ENCODE measurements at places on chromosomes 16 and 17. TPM values are rescaled to one million over a fixed set of nuclear protein-coding genes. Genes with fewer than 3 reads are reported as not detected.
A peak's percentile ranks its signal among the peaks of the same experiment; 100 is the strongest.

SNX20 gene
- total RNA-seq, result not detected

SGSH gene
- 42.0 TPM for total RNA-seq

DNA sequence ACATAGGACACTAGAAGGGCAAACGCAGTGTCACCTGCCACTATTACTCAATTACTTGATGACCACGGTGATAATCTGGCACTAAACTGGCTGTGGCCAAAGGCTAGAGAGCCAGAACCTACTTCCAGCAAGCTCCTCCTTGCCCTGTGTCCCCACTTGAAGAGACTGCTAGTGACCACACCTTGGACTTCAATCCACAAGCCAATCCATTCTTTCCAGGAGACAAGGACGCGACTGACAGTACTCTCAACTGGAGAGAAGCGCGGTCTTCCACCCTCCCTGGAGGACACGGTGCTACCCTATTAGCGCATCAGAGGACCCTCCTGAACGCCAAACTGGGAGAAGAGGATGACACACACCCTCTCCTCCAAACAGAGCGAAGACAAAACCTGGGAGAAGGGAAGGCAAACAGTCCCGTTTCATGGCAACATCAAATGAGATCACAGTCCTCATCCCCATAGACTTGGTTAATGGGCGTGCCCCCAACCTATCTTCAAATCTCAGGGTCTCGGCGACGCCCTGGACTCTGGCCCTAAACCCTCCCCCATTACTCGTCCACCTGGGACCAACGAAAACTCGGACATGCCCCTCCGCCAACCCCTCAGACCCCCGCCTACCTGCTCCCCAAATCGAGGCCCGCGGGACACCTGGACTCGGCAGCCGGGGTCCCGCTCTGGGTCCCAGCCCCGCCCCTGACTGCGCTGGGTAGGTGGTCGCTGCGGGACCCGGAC is 508 bp downstream of the FLCN start:
- peak; percentile 17 for DNase-seq

DNA sequence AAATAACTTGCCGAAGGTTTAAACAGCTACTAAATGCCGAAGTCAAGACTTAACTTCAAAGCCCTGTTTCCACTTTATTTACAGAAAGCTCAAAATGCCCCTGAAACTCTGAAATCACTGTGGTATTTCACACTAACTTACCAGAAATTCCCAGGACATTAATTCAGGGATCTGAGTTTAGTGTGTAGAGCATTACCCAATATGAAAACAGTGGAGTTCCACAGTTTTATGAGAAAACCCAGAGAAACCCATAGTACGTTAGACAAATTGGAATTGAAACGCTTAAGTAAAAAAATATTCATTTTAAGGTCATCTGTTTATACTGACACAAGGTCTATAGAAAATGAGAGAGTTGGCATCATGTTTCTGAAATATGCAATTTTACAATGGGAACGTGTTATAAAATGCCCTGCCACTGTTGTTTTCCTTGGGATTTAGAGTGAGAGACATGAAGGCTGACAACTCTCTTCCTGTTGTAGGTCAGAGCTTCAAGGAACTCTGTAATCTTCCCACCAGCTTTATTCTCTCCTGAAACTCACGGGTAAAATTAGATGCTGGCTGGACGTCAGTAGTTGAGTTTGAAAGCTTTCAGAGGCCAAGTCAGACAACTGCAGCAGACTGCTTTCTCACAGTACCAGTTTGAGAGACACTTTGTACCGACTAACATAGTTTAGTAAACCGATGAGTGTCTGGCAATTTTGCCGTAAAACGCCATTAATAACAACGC is 139.4 kb upstream of the TBX2 start:
- DNase-seq, result no peak

GPR139 gene
- not detected for total RNA-seq

CD7 gene
- 0.71 TPM for total RNA-seq

DNA sequence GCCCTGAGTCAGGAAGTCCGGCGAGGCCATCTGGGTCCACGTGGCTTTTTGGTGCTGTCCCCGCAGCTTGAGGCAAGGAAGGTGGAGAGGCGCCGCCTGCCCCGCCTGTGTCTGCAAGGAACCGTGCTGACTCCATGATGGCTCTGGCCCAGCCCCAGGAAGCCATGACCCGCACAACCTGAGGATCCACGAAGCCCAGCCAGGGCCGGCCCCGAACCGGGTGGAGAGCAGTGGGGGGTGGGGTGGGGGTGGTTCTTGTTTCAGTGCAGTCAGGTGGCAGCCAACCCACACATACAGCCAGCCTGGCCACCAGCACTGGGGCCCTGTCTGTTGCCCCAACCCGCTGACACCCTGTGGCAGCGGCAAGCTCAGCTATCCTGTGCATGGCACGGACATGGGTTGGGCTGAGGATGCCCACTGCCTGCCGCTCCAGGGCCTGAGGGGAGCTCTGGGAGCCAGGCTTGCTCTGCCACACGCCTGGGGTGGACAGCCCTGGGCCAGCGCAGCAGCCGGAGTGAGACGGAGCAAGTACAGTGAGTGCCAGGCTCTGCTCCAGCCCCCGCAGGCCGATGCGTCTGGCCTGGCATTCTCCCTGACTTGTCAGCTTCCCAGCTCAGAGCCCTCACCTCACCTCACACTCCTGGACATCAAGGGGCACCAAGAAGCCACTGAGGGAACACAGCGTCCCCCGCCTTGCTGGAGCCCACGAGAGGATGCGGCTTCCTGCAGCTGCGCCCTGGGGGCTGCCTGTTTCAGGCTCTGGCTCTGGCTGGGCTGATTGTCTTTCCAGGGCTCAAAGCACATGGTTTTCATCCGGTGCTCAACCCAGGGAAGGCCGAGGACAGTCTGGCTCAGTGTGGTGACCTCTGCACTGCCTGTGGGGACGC is 68.8 kb downstream of the LMF1 start:
- DNase-seq, result no peak

KCNH4 gene
- total RNA-seq, result not detected

GRCh38 chr17:5069724-5070123 is 8.5 kb upstream of the ZFP3 start:
- DNase-seq, result no peak

DNA sequence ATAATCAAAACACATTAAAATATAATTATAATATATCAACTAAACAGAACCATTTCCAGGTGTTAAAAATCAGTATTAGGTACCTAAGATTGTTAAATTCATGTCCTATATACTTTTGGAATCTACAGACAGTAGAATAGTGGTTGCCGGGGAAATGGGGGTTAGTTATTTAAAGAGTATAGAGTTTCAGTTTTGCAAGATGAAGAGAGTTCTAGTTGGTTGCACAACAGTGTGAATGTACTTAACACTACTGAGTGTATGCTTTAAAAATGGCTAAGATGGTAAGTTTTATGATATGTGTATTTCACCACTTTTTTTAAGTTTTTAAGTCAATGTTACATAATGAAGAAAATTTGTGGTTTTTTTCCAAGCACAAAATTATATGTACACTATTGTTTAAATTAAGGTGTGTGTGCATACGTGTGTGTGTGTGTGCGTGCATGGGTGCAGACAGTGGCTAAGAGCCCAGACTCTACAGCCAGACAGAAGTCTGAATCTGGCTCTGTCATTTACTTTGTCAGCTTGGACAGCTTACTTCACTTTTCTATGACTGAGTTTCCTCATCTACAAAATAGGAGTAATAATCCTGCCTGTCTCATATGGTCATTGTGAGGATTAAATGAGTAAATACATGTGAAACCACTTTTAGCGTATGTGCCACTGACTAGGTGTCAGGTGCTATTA is 25.3 kb upstream of the PHAF1 start:
- DNase-seq, result peak; percentile 24

GRCh38 chr17:44629314-44629713 is 27.0 kb upstream of the MEIOC start:
- no peak for DNase-seq

GRCh38 chr17:35236821-35237220 is 6.1 kb upstream of the SLFN5 start:
- no peak for DNase-seq

KRT12 gene
- not detected for total RNA-seq

GRCh38 chr17:6893382-6894205 is 62.1 kb upstream of the TEKT1 start:
- DNase-seq, result no peak

GRCh38 chr17:1737531-1738291 is 5.0 kb upstream of the SERPINF2 start:
- DNase-seq, result no peak

CYGB gene
- not detected for total RNA-seq

DNA sequence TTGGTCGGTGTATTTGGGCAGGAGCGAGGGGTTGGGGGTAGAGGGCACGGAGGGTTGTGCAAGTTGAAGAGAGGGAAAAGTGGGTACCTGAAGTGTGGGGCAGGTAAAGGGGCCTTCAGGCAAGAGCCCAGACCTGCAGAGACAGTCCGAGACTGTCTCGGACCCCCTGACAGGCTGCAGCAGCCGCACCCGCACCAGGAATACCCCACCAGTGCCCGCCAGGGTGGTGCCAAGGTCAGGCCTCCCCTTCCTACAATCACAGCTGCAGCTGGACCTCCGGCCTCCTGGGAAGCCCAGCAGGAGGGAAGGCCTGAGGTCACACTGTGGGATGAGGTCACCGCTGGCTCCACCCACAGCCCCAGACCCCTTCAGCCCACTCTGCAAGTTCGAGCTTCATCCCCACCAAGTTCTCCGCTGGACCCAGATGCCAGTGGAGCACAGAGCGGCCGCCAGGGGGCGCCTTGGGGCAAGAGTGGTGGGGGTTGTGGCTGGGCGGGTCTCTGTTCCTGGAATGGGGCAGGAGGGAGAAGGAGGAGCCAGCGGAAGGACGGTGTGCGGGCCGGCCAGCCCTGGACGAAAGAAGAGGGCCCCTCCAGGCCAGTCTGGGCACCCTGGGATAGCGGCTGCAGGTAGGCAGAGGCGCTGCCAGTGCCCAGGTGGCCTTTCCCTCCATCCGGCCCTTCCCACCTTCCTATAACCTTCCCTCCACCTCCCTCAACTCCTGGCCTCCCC is at the start of gene HSD3B7:
TSS of gene HSD3B7 (plus strand) at position 539 of the 732 bp plus-strand sequence. CDS start 452 bp downstream, outside the sequence.
- DNase-seq, result peak; percentile 80

DNA sequence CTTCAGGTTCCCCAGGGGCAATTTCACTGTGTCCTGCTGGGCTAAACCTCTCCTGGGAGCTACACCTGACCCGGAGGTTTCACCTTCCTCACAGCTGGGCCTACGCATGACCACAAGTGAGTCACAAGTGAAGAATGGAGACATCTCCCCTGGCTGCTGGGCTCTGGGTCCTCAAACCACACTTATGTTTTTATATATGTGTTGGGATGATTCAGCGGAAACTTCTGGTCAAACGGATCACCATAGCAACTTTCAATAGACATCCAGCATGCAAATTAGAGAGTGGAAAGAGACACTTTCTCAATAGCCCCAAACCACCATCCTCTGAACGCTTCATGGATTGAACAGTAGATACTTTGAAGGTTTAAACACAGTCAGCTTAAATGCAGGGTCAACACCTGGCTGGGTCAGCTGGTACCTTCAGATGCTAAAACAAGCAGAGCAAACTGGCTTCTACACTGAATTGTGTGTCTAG is 28.0 kb upstream of the MAF start:
- DNase-seq, result peak; percentile 88

SLC13A2 gene
- not detected for total RNA-seq

DNA sequence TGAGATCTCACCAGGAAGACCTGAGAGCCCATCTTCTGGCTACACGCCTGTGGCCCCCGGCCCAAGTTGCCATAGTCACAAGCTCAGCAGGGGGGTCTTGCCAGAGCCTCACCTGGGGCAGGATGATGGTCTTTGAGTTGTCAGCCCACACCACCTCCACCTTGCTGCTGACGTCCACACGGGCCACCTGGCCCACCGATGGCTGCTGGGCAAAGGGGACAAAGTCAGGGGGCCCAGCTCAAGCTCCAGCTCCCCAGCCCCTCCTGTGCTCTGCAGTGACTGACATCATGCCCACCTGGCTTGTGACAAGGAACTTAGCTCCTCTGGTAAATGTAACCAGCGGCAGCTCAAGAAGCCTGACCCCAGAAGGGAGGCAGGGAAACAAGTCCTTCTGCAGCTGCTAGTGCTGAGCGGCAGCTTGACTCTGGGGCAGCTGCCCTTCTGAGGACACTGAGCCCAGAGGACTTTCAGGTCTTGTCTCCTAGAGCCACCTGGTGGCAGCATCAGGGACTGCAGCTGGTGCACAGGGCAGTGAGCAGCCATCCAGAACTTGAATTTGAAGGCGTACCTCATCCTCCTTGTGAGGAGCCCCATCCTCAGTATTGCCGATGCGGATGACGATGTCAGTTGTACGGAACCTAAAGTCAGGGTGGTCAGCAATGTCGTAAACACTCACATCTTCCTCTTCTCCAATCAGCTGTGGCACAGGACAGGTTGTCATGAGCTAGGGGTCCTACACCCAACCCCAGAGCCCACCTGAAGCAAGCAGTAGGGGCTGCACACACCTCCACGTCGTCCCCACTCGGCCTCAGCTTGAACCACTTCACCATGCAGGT is 13.5 kb downstream of the SPHK1 start:
- DNase-seq, result peak; percentile 81

GRCh38 chr16:72373201-72373600 is 201.2 kb upstream of the PMFBP1 start:
- no peak for DNase-seq

- peak; percentile 92 for DNase-seq
These were observed 31.0 kb downstream of the HASPIN start for GRCh38 chr17:3754458-3755334.
